Activated CD4-positive, alpha-beta T cell treated with anti-CD3 and anti-CD28 coated beads for 1 hour (primary cell): ENCODE measurements at places on chromosomes 7 and 10.

- DNase-seq, result no peak
Observed at GRCh38 chr7:931871-932650, 22.4 kb downstream of the ADAP1 start.

GRCh38 chr10:5775685-5776084, 37.5 kb downstream of the GDI2 start:
- peak; percentile 81 for DNase-seq

GRCh38 chr7:68511281-68511680, 1087.0 kb upstream of the AUTS2 start:
- no peak for DNase-seq

DNA sequence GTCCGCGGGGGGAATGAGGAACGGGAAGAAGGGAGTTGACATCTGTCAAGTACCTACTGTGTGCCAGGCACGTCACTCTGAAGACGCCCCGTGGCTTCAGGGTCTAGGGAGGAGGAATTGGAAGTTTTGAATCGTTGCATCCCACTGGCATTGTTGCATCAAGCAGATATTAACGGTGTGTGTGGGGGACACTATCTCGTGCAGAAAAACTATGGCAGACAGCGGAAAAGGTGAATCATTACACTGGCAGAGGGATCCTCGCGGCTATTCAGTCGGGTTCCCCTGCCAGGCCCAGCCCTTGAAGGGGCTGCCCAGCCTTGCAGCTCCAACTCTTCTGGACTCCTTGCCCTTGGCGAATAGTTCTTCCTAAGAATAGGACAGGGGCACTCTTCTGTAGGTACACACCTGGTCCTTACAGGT, 1.0 kb upstream of the KIAA1549 start:
- no peak for DNase-seq

- DNase-seq, result peak; percentile 30
Observed at GRCh38 chr7:106283831-106284713, 711 bp downstream of the NAMPT start.

- DNase-seq, result no peak
Observed at GRCh38 chr10:8910314-8910713, 855.8 kb downstream of the GATA3 start.

- no peak for DNase-seq
Observed at GRCh38 chr10:23453465-23453864, 14.6 kb downstream of the OTUD1 start.

DNA sequence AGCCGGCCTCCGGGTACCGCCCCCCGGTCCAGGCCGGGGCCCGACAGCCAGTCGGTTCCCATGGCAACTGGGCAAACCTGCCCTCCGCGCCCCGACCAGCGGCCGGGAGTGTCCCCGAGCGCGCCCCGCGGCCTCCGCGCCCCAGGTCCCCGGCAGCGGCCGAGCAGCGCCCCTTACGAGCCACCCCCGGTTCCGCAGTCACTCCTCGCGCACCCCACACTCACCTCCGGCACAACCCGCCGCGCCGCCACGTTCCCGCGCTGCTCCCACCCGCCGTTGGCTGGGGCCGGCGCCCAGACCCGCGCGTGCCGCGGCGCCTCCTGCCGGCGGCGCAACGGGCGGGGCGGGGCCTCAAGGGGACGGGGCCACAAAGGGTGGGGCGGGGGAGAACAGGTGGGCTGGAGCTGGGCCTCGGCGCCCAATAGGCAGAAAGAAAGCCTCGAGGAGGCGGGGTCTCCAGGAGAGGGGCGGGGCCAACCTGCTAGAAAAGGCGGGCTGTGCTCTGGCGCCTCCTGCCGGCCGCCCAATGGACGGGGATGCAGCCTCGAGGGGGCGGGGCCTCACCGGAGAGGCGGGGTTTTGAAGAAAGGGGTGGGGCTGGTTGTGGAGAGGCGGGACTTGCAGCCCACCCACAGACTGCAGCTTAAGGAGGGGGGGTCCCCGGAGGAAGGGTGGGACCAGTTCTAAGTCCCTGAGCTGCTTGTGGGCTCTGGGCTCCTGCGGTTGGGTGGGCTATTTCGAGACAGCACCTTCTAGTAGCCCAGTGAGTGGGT, at the start of gene RADIL:
Gene RADIL, minus strand, starts transcription at position 345 of the 773 bp plus-strand sequence. CDS start 5,577 bp downstream, outside the sequence.
- DNase-seq, result peak; percentile 75

- DNase-seq, result no peak
Observed at GRCh38 chr10:11698691-11699549, 43.3 kb upstream of the ECHDC3 start.

- no peak for DNase-seq
Observed at GRCh38 chr7:149827089-149827981, 10.8 kb upstream of the ZNF862 start.

- no peak for DNase-seq
Observed at GRCh38 chr7:35037211-35037525, at the start of gene DPY19L1. Gene DPY19L1 (minus strand): TSS chr7:35037485. CDS start chr7:35037394, 91 bp downstream.

- DNase-seq, result no peak
Observed at GRCh38 chr7:151058781-151059366, 515 bp upstream of the SLC4A2 start.

DNA sequence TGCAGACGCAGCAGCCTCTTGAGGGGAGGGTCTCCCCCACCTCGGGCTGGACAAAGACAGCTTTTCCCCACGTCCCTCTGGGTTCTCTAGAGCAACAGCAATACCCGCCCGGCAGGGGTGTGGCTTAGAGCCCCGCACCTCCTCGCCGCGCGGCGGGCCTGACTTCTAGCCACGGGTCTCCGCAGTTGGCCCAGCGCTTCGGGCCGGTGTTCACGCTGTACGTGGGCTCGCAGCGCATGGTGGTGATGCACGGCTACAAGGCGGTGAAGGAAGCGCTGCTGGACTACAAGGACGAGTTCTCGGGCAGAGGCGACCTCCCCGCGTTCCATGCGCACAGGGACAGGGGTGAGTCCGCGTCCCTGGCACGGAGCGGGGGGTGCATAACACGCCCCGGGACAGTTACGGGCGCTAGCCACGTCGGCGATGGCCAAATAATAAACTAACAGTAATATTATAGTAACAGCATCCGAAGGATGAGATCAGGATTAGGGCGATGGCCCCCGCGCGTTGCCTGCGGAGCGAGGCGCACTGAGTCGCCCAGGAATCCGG, 1.2 kb downstream of the CYP2E1 start:
- no peak for DNase-seq

DNA sequence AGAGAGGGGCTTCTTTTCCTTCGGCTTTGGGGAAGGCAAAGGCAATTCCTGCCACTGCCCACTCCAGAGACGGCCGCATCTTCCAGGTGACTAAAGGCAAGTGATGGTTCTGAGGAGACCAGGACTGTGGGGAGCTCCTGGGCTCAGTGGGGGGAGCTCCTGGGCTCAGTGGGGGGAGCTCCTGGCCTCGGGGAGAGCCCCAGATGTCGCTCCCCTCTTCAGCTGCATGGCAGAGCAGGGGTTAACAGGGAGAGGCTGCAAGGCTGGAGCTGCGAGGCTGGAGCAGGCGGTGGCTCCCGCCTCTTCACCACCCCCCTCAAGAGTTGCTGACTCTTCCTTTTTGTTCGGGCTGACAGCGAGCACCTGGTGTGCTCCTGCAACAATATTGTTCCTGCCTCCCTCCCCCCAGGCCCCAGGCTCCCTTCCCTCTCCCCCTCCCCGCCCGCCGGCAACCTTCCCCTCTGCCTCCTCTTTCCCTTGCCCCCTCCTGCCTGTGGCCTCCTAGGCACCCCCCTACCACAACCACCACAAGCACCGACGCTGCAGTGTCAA, 56.3 kb upstream of the LBX1 start:
- no peak for DNase-seq

GRCh38 chr10:102619281-102619981, 24.8 kb upstream of the TRIM8 start:
- DNase-seq, result no peak

- no peak for DNase-seq
Observed at GRCh38 chr7:73701357-73701995, 18.0 kb downstream of the STX1A start.

DNA sequence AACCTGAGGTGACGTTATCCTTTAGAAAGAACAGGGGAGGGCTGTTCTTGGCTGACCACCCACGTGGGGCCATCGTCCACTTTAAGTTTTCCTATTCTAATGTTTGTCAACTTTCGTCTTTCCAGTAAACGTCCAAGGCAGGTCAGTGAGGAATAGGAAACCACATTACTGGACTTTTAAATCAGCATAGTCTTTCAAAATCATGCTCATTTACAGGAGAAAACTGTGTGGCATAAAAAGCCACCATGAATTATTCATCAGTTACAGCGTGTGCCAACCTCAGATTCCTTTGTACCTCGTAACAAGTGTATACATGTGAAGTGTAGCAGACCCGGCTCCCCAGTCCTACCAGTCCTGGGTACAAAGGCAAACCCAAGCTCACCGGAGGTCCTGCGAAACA, 25.1 kb upstream of the ABLIM1 start:
- DNase-seq, result no peak

DNA sequence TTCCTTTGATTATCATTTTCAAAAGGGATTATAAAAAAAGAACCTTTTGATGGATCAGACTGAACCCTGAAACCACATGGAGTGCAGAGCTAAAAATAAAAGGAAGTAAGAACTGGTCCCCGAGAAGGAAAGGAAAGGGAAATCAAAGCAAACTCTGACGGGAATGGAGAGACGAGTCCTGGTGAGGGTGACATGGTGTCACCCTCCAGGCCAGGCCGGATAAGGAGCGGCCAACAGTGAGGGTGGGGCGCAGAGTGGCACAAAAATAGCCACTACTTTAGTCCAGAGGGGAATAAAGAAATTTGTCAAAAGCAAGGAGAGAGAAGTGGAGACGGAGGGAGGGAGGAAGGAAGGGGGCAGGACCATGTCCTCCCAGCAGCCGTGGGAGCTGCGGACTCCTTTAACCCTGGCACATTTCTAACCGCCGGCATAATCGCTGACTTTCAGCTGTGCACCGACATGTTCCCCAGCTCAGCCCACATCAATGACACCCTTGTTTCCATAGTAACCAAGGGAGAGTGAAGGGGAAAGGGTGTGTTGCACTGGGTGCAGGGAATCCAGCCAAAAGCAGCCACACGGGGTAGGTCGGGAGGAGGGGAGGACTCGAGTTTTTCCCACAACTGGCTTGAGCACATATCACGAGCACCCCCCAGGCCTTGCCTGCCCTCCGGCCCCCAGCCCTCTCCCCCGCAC, 29.7 kb downstream of the TRIM8 start:
- peak; percentile 55 for DNase-seq

GRCh38 chr10:90269699-90270098, 568.3 kb downstream of the KIF20B start:
- no peak for DNase-seq

DNA sequence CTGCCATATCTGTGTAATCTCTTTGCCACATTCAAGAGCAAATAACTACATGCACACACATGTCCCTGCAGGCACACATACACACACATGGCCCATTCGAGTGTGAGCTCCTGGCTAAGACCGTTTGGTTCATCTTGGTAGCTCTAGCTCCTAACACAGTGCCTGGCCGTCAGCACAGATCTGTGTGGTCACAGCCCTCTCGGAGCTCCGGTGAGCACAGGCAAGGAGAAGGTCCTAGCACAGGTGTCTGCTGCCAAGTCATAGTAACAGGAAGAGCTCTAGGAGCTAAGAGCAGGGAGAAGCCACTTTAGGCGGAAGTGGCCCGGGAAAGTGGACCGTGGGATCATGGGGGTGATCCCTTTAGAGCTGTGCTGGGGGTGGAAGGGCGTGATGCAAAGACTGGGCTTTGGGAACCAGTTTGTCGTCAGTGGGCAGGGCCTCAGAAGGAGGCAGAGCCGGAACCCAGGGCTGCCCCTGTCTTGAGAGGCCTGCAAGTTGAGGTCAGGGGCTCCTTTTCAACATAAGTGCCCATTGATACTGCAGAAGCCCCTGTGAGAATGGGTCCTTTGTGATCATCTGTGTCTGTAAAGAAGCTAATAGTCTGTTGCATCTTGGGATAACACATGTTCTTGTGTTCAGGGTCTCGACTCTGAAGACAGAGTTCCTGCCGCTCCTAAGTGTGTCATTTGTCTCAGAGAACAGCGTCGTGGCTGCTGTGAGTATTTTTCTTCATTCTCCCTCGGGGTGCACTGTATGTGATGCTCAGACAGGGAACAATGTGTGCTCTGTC, 16.6 kb upstream of the ARPC1B start:
- DNase-seq, result no peak
